ENCODE measurements at places on chromosomes 2 and 18.

DNA sequence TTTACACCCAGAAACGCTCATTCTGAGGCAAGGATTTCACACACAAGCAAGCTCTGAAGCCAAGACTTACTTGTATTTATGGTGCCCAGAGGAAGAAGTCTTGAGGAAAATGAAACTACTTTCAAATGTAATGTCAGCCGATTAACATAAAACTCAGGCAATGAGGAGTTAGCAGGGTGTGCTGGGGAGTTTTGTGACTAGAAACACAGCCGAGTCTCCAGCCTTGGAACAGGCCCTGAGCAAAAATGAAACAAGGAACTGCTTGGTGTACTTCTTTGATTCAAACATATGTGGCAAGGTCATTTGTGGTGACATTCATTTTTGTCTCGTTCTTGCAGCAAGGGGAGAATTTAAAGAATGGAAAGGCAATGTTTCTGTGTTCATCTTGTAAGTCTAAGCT lies 4.5 kb downstream of the DYTN start:
- no peak for DNase-seq

GRCh38 chr2:169110419-169110818 lies 41.1 kb downstream of the DHRS9 start:
- DNase-seq = no peak

DNA sequence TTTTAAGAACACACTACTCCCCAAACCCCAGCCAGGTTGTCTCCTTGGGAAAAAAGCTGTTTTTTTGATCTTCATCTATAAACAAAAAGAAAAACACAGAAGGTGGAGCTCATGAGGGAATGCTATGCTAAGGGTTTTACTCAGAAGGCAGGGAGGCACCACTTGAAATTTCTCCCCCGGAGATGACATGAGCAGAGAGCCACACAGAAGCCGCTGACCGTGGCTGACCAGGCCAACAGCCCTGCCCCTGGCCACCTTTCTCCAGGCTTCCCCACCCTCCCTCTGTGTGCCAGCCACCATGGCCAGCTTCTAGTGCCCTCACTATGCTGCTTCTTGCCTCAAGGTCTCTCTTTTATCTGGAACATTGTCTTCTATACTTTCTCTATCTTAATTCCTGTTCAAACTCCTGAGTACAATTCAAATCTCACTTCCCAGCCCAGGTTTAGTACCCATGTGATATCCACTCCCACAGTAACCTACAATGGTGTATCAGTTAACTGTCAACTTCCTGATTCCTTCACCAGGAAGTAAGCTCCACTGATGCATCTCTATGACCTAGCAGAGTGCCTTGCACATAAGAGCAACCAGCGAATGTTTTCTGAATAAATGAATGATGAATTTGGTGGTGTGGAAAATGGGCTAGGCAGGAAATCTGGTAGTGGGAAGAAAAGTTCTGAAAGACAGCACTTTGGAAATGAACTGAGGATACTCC lies 15.3 kb downstream of the LAPTM4A start:
- DNase-seq = no peak

- DNase-seq = no peak
Observed at GRCh38 chr2:234823196-234823876, 128.5 kb upstream of the SH3BP4 start.

- DNase-seq = no peak
Observed at GRCh38 chr2:134284119-134284670, 30.3 kb downstream of the MGAT5 start.

- DNase-seq = no peak
Observed at GRCh38 chr18:77478646-77479442, 229.2 kb downstream of the GALR1 start.

DNA sequence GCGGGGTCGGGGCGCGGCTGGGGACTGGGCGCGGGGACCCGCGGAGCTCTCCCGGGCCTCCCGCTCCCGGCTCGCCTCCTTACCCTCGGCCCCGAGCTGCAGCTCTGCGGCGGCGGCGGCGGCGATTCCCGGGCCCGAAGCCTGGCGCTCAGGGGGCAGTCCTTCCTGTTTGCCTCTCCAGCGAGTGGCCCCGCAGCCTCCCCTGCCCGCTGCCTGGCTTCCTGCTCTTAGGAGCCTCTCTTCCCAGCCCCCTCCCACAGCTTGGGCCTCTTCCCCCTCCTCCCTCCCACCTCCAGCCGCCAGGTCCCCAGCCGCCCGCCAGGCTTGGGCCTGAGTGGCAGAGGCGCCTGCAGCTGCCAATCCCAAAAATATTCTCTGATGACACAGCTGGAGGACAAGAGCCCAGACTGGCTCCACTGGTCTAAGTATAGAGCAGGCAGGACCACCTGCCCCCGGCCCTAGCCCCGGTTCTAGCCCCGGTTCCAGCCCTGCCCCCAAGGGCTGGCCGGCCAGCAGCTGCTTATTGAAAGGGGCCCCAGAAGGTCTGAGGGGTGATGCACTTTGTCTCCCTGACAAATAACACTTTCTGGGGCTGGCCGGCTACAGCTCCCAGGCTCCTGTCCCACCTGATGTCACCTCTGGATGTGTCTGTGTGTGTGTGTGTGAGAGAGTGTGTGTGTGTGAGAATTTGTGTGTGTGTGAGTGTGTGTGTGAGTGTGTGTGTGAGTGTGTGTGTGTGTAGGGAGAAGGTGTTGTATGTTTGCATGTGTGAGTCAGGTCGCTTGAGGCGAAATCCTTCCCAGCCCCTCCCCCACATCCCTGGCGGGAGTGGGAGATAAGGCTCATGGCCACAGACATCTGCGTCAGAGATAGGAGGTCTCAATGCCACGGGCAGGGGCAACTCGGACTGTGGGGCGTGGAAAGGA lies at the start of gene OBSL1:
Gene OBSL1 (minus strand): TSS at position 229 of the 926 bp plus-strand sequence. CDS start 307 bp downstream, outside the sequence.
- peak; percentile 75 for DNase-seq

GRCh38 chr18:65725251-65726050 lies 25.4 kb upstream of the CDH7 start:
- no peak for DNase-seq

GRCh38 chr18:58645398-58645797 lies 16.5 kb upstream of the ALPK2 start:
- DNase-seq = no peak

GRCh38 chr2:53485021-53485728 lies 282.4 kb upstream of the CHAC2 start:
- no peak for DNase-seq

- peak; percentile 73 for DNase-seq
Observed at GRCh38 chr2:206442833-206443734, at the start of gene ADAM23. Gene ADAM23 (plus strand): TSS chr2:206443532. CDS start chr2:206443867, 335 bp downstream.

DNA sequence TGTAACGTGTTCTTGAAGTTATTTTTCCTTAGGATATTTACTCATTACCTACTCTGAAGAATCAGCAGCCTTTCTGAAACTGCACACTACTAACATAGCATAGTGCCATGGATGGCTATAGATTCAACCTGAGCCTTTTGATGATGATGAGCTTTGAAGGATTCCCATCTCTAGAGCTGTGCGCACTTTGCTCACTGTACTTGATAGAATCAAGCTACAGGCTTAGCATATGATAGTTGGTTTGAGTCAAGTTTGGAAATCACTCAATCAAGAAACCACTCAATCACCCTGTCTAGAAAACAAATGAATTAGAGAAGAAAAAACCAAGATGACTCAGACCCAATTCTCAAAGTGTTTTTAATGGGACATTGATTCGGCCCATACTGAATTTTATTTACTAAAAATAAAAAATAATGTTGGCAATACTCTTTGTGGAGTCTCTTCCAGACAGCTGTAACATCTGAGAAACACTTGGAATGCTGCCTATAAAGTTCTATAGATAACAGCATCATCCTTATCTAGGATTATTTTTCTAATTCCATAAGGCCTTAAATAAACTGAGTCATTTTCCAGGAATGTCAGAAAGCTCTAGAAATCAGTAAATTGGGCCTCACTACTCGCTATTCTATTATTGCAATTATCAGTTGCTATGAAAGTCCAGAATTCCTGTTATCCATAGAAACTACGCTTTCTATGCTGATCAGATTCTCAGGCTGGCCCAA lies 259.0 kb upstream of the ERBB4 start:
- no peak for DNase-seq

DNA sequence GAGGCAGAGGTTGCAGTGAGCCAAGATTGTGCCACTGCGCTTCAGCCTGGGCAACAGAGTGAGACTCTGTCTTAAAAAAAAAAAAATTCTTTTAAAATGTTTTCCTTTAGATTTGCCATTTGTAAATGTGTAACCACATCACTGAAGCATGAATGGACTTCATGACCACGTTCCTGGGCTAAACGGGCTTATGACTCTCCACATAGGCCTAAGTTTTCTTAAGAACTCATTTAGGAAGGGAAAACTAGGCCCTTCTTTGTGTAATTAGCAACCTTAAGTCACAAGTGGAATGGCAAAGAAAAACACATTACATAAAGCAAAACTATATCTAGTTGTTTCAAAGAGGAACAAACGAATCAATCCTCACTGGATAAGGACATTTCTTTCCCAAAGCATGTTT lies 99.5 kb downstream of the MEIS1 start:
- no peak for DNase-seq

DNA sequence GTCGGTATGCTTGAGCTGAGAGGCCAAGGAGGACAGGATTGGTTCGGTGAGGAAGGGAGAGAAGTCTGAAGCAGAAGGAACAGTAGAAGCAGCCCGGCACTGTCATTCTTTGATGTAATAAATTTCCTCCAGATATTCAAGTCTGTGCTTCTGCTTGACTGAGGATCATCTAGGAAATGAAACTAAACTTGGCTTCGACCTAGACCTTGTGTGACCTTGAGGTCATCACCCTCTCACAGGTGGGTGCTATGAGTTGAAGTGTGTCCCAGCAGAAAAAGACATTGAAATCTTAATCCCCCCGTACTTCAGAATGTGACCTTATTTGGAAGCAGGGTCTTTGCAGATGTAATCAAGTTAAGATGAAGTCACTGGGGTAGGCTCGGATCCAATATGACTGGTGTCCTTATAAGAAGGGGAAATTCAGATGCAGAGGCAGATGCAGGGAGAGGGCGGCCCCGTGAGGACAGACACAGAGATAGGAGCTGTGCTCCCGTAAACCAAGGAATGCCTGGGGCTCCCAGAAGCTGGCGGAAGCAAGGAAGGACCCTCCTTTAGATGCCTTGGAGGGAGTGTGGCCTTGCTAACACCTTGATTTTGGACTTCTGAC lies 49.0 kb downstream of the PRKCE start:
- no peak for DNase-seq

DNA sequence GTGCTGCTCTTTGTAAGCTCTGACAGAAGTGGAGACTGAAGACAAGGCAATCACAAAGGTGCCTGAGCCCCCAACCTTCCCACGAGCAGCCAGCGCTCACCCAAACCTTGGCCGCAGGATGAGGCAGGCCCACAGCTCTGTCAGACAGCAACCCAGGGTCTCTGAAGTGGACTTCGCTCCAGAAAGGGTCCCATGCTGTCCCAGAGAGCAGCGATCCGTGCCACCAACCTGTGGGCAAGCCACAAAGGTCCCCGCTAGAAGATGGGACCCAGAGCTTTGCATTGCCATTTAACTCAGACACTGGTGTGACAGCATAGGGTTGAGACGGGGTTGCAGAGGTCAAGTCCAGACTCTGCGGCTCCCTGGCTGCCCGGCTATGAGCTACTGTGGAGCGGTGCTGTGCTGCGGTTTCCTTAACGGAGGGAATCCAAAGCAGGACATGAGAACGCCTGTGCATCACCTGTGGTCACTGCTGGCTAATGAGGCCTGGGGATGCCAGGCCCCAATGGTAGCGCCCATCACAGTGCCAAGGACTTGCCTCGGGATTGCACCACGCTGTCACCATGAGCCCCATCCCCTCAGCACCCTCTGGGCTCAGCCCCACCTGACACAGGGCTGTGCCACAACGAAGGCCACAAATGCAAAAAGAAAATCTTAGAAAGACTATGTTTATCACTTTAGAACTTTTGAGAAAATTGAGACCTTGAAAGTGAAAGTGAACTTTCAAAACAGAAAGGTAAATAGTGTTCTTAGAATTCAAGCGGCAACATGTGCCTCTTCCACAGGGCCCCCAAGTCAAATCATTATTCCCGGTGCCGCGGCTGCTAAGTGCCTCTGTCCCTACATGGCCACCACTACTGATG lies 103.4 kb downstream of the HDAC4 start:
- DNase-seq = no peak

GRCh38 chr18:69358212-69358895 lies 42.3 kb upstream of the DOK6 start:
- no peak for DNase-seq

DNA sequence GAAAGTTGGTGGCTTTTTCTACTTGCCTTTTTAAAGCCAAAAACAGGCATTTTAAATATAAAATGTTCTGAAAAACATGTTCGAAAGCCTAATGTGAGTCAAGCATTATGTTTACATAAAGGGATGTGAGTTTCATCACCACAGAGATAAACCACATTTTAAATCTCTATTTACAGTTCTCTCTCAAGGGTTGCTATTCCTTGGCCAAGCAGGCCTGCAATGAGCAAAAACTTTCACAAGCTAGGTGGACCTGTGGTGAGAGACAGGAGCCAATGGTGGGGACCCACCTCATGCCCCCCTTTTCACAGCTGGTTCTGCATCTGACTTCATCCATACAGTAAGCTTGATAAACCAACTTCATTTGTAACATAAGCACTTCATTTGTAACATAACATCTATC lies 65.1 kb downstream of the CUL3 start:
- no peak for DNase-seq

- DNase-seq = no peak
Observed at GRCh38 chr2:231708773-231709635, 679 bp downstream of the PTMA start.

DNA sequence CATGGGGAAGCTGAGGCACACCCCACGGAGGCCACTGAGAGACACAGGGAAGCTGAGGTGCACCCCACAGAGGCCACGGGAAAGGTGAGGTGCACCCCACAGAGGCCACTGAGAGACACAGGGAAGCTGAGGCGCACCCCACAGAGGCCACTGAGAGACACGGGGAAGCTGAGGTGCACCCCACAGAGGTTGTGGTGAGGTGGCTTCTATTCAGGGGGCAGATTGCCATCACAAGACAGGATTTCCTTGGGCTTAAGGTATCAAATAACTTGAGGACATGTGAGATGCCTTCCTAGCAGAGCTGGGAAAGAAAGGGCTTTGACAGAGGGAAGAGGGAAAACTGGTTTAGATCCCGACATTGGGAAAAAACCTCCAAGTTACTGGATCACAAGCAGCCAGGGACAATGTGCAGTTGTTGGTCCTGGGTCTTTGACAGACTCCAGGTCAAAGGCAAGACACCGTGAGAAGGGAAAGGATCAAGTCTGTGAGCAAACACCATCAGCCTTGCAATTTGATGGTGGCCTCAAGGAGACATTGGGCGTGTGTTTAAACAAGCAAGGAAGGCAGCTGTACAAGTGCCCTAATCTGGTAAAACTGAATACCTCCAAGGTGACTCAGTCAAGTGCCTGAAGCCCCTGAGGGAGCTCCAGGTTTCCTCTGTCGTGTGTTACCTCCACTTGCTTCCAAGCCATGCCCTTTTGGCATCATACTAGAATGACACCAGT lies 133.2 kb upstream of the EPAS1 start:
- DNase-seq = peak; percentile 71
